Caco-2 (cell line): ENCODE measurements at places on chromosomes 4 and X.

DNA sequence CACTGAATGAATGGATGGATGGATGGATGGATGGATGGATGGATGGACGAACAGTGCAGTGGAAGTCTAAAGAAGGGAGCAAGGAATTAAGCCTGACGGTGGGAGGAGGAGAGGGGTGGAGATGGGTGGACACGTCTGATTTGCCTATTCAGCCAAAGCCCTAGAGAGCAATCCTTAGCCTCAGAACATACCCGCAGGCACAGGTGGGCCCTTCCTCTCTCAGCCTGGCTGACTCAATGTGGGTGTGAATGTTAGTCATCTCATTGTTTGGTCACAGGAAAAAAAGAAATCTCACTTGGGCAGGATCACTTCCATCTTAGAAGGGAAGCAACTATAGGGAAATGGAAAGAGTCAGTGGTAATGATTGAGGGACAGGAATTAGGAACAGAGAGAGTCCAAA is 165.9 kb downstream of the PJA1 start:
- H3K27ac ChIP-seq, result no peak overlapping the region
- no peaks in the 10 kb centered on the region for H3K36me3 ChIP-seq
- no peak overlapping the region for H3K4me3 ChIP-seq
- no peaks in the 10 kb centered on the region for H3K27me3 ChIP-seq
- DNase-seq, result no peak
- 0 out of 2 replicates have a peak, but pooled peaks cover 4% of the 10 kb centered on the region for H3K4me1 ChIP-seq

DNA sequence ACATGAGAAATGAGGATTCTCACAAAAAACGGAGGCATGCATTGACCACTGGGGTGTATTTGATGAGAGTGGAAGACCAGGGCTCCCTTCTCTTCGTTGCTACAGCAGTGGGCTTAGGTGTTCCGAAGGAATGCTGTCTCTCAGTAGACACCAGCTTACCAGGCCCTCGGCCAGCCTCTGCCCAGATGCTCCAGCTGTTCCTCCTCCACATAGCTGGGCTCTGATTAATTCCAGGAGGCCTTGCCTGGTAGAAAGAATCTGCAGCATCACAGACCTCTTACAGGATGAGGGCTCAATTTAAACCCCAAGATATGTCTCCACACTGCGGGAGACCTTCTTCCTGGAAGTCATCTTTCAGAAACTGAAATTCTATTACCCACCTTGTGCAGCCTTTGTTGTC is 346.6 kb upstream of the TENM3 start:
- H3K36me3 ChIP-seq, result no peaks in the 10 kb centered on the region
- H3K27me3 ChIP-seq, result no peaks in the 10 kb centered on the region
- no peak overlapping the region for H3K4me3 ChIP-seq
- no peak for DNase-seq
- no peak overlapping the region for H3K27ac ChIP-seq

- no peaks in the 10 kb centered on the region for H3K36me3 ChIP-seq
- no peak for DNase-seq
- no peak overlapping the region for H3K27ac ChIP-seq
- no peak overlapping the region for H3K4me3 ChIP-seq
- H3K4me1 ChIP-seq, result peaks cover 11% of the 10 kb centered on the region; the same call in 1 of the 2 replicates
Measured at GRCh38 chr4:155342142-155342541, 34.6 kb downstream of the MAP9 start.

DNA sequence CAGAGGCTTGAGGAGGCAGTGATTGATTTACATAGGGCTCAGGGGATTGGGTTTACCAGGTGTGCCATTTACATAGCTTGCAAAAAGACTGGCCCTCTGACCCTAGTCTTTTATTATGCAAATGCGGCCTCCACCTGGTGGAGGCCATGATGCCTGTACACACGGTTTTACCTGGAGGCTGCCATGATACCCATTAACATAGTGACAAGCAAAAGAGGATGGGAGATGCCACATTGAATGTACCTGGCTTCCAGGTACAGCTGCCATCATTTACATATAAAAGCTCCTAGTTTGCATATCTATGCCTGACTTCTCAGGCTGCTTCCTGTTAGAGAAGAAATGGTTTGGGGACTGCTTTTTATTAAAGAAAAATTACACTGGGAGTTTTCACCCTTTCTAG is 72.0 kb downstream of the NEXMIF start:
- DNase-seq, result no peak
- H3K4me3 ChIP-seq, result no peak overlapping the region
- H3K36me3 ChIP-seq, result no peaks in the 10 kb centered on the region
- no peaks in the 10 kb centered on the region for H3K27me3 ChIP-seq
- no peaks in the 10 kb centered on the region for H3K4me1 ChIP-seq

- H3K27me3 ChIP-seq, result no peaks in the 10 kb centered on the region
- peak; percentile 33 for DNase-seq
- no peaks in the 10 kb centered on the region for H3K4me1 ChIP-seq
Measured at GRCh38 chrX:109886122-109886761, 116.7 kb upstream of the TMEM164 start.

GRCh38 chrX:69038816-69039215 is 126.4 kb downstream of the PJA1 start:
- DNase-seq, result no peak
- H3K27ac ChIP-seq, result no peak overlapping the region
- H3K4me1 ChIP-seq, result no peaks in the 10 kb centered on the region

DNA sequence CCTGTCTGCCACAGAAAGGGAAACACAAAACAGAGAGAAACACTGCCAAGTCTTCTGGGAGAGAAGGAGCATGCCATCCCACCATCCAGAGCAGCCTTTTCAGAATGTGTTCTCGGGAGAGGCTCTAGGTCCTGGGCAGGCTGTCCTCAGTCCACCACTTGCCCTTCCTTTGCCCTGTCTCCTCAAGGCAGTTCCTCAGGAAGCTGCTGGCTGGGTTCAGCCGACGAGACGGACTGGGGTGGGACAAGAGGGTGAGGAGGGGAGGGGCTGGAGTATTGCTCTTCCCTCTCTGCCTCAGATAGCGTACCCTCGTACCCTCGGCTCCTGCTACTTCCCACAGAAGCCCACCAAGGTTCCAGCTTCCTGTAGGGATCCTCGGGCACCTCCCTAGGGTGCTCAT is 26.6 kb upstream of the LGI2 start:
- H3K4me3 ChIP-seq, result no peak overlapping the region
- H3K36me3 ChIP-seq, result no peaks in the 10 kb centered on the region
- H3K27ac ChIP-seq, result no peak overlapping the region
- DNase-seq, result no peak
- no peaks in the 10 kb centered on the region for H3K27me3 ChIP-seq

GRCh38 chr4:88158489-88159228 is at the start of gene ABCG2:
Gene ABCG2 (minus strand): TSS chr4:88158639. CDS start chr4:88139995, 18,644 bp downstream.
- peak within 1 kb of the TSS; percentile 67 for H3K27ac ChIP-seq
- no peaks in the 10 kb centered on the region for H3K27me3 ChIP-seq
- no peaks in the 10 kb centered on the region for H3K36me3 ChIP-seq
- H3K4me1 ChIP-seq, result peaks cover 20% of the 10 kb centered on the region
- peak; percentile 83 for DNase-seq

DNA sequence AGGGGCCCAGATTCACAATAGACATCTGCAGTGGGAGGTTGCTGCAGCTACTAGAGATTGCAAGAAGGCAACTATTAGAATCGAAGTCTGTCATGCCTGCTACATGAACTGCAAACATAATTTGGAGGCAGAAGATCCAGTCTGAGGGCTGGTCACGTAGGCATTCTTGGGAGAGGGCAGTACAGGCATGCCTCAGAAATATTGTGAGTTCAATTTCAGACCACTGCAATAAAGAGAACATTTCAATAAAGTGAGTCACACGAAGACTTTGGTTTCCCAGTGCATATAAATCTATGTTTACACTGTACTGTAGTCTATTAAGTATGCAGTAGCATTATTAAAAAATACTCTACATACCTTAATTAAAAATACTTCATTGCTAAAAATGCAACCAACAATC is 585.8 kb upstream of the FAT1 start:
- H3K4me3 ChIP-seq, result no peak overlapping the region
- no peaks in the 10 kb centered on the region for H3K36me3 ChIP-seq
- no peaks in the 10 kb centered on the region for H3K27me3 ChIP-seq
- DNase-seq, result no peak
- H3K4me1 ChIP-seq, result no peaks in the 10 kb centered on the region

DNA sequence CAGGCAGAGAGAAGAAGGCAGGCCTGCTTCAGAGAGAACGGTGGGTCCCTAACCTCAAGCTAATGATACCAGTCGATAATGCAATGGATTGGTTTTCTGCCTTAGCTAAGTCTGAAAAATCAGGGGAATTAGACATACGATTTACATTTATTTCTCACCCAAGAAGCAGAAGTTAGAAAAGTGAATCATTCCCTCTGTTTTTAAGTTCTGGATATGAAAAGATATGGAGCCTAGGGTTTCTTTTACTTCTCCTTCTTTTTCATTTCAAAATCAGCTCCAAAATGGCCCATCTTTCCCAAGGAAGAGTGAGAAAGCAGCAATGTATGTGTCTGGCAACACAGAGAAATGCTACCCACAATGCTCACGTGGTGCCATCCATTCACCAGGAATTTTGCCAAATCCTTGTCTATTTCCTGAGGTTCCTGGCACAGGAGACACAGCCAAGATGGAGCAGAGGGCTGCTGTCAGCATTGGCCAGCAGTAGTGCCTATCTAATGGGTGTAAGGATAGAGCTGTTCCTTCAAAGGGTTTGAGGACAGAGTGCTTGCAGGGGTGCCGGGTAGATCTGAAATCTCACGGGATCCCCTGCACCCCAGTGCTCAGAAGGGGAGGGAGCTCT is 231.5 kb downstream of the MAML3 start:
- no peak overlapping the region for H3K27ac ChIP-seq
- peaks cover 28% of the 10 kb centered on the region for H3K4me1 ChIP-seq
- no peaks in the 10 kb centered on the region for H3K36me3 ChIP-seq
- no peak for DNase-seq

DNA sequence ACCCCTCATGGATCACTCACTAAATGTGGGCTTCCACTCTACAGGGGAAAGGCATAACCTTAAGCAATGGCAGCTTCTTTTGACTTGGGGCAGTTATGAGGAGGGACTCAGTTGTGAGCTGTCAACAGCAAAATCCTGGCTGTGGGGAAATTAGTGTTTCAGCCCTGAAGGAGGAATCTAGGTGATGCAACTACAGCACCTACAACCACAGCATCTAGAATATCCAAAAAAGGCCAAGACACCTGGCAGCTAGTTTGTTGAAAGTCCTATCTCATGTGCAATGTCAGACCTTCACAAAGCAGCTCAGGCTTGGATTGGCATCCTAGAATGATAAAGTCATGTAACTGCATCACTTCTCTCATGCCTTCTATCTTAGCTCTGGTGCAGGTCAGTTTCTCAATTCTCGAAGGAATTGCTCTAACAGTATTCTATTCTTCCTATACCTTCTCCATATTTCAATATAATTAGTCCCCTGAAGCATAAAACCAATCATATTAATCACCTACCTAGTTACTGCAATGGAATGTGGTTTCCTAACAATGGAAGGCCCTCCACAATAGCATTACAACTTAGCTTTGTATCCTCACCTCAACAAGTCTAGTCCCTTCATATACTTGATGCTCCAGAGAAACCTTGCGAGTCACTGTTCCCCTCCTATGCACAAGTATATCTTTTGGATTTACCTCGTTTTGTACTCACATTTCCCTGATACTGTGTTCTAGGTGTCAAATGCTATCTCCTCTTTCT is 5.5 kb upstream of the ANTXR2 start:
- no peaks in the 10 kb centered on the region for H3K36me3 ChIP-seq
- no peak overlapping the region for H3K4me3 ChIP-seq
- H3K27ac ChIP-seq, result no peak overlapping the region
- H3K4me1 ChIP-seq, result no peaks in the 10 kb centered on the region

- no peak for DNase-seq
- no peak overlapping the region for H3K27ac ChIP-seq
- H3K27me3 ChIP-seq, result no peaks in the 10 kb centered on the region
- no peaks in the 10 kb centered on the region for H3K36me3 ChIP-seq
- H3K4me1 ChIP-seq, result no peaks in the 10 kb centered on the region
Measured at GRCh38 chr4:155811083-155811482, 52.3 kb downstream of the GUCY1B1 start.

DNA sequence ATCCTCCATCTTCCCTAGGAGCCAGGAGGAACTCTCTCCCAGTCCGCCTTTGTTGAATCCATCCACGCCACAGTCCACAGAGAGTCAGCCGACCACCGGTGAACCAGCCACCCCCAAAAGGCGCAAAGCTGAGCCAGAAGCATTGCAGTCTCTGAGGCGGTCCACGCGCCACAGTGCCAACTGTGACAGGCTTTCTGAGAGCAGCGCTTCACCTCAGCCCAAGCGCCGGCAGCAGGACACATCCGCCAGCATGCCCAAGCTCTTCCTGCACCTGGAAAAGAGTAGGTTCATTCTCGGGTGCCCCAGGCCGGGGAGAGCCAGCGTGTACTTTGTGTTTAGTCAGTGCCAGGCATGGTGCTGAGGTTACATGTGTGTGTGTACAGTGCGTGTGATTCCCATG is 7.4 kb downstream of the MSL3 start:
- no peaks in the 10 kb centered on the region for H3K27me3 ChIP-seq
- no peak for DNase-seq
- no peak overlapping the region for H3K27ac ChIP-seq

DNA sequence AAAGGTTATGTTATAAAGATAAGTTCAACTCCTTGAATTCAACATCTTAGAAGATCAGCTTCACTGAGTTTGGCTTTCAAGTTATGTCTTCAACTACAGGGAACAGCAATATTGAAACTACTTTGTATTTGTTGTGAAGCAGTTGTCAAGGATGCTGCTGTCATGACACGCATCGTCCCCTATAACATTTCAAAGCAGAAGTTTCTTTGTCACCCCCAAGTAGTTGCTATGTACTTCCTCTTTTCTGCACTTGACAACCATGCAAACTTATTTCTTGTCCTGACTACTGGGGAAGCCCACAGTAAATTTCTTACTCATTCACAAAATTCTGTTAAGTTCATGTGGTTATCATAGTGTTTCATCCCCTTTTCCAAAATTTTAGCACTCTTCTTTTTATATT is 14.3 kb downstream of the ANTXR2 start:
- no peaks in the 10 kb centered on the region for H3K27me3 ChIP-seq
- no peaks in the 10 kb centered on the region for H3K4me1 ChIP-seq
- H3K4me3 ChIP-seq, result no peak overlapping the region
- H3K27ac ChIP-seq, result no peak overlapping the region
- H3K36me3 ChIP-seq, result no peaks in the 10 kb centered on the region

DNA sequence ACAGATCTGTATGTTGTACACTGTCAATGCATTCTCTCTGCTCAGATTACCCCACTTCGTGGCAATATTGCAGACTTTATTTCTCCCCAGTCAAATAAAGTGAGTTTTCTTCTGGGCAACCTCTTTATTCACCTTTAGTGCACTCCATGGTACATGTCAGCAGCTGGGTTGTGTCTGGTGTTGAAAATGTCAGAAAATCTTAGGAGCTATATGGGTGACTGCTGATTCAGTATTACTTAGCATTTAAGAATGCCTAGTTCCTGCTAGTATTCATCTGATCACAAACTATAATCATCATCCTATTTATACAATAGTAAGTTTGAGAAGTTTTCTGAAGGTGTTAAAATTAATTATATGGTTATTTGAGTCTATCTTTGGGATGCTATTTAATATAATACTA is 112.5 kb downstream of the CFAP299 start:
- H3K4me1 ChIP-seq, result no peaks in the 10 kb centered on the region
- H3K27ac ChIP-seq, result no peak overlapping the region

- no peaks in the 10 kb centered on the region for H3K36me3 ChIP-seq
- peaks cover 11% of the 10 kb centered on the region; the same call in 1 of the 2 replicates for H3K4me1 ChIP-seq
Measured at GRCh38 chr4:47238667-47239066, 207.3 kb downstream of the GABRB1 start.

- no peaks in the 10 kb centered on the region for H3K4me1 ChIP-seq
- H3K27me3 ChIP-seq, result no peaks in the 10 kb centered on the region
- no peak overlapping the region for H3K4me3 ChIP-seq
- no peak for DNase-seq
- H3K27ac ChIP-seq, result no peak overlapping the region
Measured at GRCh38 chrX:39491548-39492297, 606.0 kb downstream of the BCOR start.

- H3K4me3 ChIP-seq, result no peak overlapping the region
- H3K36me3 ChIP-seq, result no peaks in the 10 kb centered on the region
- H3K4me1 ChIP-seq, result peaks cover 19% of the 10 kb centered on the region
- H3K27me3 ChIP-seq, result no peaks in the 10 kb centered on the region
- peak; percentile 49 for DNase-seq
- peak overlapping the region; percentile 77 for H3K27ac ChIP-seq
Measured at GRCh38 chr4:138507522-138507921, 265.4 kb upstream of the SLC7A11 start.
